ENCODE measurements at places on chromosomes 5 and 9.

- no peak for DNase-seq
Observed at GRCh38 chr9:98256756-98257155, 1.3 kb upstream of the TBC1D2 start.

- no peak for DNase-seq
Observed at GRCh38 chr5:61332851-61333320, 828 bp downstream of the ZSWIM6 start.

DNA sequence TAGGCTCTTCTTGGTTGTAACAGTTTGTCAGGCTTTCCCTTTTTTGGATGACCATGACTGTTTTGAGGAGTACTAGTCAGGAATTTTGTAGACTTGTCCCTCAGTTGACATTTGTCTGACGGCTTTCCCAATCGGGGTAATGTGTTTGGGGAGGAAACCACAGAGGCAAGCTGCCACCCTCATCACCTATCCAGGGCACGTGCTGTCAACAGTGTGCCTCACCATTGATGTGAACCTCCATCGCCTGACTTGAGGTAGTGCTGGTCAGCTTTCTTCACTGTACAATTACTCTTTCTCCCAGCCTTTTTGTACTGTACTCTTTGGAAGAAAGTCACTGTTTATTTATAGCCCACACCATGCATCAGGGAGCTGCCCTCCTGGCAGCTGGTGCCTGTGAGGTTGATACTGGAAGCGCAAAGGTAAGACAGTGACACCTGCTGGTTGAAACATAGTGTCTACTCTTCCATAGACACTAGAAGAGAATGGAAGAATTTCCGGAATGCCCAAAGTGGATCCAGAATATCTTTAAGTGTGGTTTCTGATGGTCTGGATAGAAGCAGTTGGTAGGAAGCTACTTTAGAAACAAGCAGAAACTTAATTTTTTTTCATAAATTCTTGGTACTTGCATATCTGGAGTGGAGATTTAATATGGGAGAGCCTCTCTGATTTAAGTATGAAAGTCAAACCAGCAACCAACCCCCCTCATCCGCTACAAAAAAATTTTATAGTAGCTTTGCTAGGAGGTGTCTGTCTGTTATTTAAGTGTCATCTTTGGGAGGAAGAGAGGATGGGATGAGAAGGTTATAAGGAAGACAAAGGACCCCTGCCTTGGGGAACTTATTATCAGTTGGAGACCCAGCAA, 69.3 kb downstream of the SNX30 start:
- DNase-seq, result peak; percentile 48

DNA sequence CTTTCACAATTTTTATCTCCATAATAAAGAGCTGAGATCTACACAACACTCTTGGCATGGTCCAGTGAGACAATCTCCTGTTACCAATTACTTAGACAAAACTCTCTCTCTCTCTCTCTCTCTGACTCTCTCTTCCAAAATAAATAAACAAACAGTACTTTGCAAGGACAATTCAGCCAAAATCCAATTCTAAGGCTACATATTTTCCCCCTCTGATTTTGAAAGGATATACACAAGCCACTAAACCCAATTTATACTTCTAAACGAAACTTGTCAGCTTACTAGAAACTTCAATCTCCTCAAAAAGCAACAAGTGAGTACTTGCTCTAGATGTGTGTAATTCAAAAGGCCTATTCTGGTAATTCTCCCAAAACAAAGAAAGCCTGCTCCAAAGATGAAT, 26.3 kb upstream of the TNPO1 start:
- no peak for DNase-seq

DNA sequence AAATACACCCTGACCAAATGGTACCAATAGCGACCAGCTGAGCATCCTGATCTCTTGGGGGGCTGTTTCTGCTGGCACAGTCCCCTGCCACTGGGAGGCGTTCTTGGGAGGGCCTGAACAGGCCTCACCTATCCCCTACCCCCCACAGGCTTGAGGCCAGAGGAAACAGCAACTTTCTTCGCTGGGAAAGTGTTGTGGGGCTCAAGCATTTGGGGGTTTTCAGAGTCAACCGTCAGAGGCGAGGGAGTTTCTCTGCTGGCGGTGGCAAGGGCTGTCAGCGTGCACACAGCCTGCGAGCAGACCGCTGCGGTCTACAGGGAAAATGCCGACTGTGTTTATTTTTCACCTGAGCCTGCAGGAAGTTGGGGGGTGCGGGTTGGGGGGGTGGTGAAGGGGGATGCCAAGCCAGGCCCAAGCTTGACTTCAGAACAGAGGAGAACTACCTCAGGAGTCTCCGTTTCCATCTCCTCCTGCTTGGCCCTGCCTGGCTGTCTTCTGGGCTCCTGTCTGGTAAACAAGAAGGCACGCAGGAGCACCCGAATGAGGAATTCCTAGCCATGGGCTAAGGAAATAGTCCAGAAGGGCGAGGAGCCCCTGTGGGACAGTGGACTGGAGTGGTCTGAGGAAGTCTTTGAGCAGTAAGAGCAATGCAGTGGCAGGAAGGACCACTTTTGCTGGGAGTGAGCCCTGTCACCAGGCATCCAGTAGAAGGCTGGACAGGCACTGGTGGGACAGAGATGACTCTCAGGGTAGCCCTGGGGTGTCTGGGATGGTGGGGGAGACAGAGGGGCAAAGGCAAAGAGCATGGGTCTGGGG, 18.1 kb downstream of the TCF7 start:
- DNase-seq, result no peak

DNA sequence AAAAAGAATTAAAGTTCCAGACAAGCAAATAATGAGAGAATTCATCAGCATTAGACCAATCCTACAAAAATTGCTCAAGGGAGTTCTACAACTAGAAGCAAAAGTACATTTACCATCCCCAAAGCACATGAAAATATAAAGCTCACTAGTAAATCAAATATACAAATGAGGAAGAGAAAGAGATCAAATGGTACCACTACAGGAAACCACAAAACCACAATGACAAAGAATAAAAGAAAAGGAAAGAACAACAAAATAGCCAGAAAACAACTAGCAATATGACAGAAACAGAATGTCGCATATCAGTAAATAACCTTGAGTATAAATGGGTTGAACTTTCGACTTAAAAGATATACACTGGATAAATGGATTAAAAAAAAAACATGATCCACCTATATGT, 739.0 kb downstream of the DTWD2 start:
- no peak for DNase-seq

DNA sequence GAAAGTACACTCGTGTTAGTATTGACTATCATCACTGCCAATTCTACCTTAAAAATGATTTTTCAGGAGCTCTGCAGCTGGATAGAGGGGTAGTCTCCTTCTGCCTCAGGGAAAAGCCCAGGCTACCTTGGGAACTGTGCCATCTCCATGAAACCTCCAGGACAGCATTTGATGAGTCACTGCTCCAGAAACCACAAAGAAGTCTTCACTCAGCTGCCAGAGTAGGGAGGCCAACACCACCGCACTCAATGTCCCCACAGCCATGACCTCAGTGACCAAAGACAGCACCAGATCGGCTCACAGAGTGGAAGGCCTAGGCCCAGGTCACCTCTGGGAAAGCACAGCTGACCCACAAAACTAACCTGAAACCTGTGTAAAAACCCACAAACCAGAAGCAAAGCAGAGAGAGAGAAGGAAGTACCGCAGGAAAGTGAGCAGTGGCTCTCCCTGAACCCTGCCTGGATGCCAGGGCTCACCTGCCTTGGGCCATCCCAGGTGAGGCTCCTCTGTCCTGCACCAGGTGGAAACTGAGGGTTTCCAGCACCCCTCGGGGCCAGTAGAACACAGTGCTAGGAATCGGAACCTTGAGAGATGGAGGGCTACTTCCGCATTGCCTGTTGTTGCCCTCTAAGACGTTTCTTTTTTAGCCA, 30.0 kb downstream of the S1PR3 start:
- DNase-seq, result peak; percentile 58

DNA sequence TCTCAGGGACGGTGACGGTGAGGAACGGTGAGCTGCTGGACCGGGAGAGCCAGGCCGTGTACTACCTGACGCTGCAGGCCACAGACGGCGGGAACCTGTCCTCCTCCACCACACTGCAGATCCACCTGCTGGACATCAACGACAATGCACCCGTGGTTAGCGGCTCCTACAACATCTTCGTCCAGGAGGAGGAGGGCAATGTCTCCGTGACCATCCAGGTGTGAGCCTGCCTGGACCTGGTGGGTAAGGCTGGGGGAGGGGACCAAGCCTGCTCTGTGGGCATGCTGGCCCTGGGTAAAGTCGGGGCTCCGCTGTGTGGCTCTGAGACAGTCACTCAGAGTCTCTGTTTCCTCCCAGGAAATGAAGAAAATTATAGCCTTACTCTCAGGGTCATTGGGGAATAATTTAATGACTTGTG, 29.3 kb downstream of the CDHR2 start:
- no peak for DNase-seq

GRCh38 chr5:1246711-1247431, 21.7 kb downstream of the SLC6A18 start:
- no peak for DNase-seq

DNA sequence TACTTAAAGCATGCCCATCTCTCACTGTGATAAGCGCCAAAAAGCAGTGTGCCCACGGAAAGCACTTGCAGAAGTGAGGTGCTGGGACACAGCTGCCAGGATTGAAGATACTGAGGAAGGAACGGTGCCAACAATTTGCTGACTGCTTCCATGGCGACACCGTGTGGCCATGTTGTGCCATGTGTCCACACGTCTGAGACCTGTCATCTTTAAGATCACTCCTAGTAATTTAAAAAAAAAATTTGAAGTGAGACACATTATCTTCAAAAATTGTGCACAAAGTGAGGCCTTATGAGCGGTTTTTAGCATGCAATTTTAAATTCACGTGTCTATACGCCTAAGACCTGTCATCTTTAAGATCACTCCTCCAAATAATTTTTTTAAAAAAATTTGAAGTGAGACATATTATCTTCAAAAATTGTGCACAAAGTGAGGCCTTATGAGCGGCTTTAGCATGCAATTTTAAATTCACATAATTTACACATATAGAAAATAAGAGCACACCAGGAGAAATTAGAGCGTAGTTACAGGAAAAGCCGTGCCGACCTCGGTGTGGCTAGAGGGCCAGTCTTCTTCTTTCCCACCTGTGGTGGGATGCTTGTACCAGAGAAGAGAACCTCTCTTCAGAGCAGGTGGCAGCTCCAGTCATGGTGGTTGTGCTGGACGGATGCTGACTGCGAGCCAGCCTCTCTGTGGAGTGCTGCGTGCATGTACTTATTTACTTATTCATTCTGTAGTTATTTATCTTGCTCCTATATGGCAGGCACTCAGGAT, 21.4 kb upstream of the FLT4 start:
- peak; percentile 10 for DNase-seq

DNA sequence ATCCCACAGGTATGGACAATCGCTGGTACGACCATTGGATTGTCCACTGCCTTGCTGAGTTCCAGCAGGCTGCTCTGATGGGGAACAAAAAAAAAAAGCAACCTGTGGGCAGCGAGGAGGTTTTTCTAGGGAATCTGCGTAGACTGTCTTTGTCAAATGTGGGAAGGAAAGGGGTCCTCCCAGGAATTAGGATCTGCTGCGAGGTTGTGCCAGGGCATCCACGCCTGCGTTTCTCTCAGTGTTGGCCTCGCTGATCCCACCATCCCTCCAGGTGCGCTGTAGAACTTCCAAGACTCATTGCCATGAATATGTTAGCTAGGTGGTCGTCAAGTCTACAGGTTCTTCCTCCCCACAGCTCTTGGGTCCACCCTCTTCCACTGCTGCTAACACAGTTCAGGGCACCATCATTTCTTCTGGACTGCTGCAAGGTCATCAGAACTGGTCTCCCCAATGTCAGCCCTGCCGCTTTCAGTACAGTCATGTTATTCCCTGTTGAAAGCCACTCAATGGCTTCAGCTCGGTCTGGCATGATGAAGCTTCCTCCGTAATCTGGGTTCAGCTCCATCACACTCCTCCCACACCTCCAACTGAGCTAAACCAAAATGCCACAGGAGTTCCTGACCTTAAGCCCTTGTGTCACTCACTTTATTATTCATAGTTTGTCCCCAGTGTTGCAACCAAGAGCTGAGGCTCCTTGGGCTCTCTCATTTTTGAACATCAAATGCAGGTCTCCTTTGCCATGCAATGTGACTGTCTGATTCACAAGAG, 79.5 kb upstream of the DMRT1 start:
- DNase-seq, result no peak

DNA sequence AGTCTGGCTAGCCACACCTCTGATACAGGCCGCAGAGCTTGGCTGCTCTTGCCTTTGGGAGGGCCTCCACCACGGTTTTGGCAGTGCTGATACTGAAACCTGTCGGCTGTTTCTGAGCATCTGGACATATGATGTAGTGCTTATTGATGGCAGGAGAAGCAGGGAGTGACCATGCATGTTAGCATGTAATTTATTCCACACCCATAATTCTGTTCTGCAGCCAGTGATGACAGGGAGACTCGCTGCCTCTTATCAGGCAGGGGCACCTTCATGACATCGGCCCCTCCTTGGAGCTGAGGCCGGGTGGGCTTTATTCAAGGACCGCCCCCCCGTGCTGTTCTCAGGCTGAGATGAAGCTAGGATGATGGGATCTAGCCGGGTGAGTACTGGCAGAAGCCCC, 49.0 kb downstream of the OLFM1 start:
- DNase-seq, result no peak

DNA sequence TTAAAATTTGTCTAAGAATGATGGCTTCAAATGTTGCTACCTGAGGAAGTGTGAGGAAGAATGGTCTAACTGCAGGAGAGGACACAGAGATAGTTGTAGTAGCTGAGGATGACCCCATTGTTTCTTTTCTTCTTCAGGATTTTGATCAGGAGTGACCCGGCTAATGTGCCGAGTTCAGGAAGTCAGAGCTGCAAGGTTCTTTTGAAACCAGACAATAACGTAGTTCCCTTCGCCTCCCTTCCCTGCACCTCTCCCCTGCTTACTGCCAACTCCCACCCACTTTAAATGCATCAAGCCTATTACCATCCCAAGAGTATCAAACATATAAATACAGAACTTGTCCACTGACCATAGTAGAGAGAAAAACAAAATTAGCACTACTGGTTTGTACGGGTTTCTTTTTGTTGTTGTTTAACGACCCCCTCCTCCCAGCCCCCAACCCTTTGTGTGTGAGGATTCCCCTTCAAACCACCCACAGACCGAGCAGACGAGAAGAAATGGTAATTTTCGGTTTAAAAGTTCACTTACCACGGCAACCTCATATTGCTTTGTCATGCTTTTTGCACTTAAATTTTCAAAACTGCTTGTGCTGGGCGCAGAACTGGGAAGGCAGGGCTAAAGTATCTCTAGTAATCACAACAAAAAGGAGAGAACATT, 23.5 kb upstream of the ELAVL2 start:
- DNase-seq, result no peak

GRCh38 chr9:636931-637591, 204.4 kb upstream of the DMRT1 start:
- no peak for DNase-seq
